Stimulated activated CD4-positive, alpha-beta T cell treated with anti-CD3 and anti-CD28 coated beads, Interleukin-15, amount 100 ng/mL, for 1 hour (primary cell): ENCODE measurements at places on chromosomes 2 and 18.

- DNase-seq = no peak
These were observed 51.0 kb upstream of the FAHD2A start for GRCh38 chr2:95351598-95351915.

DNA sequence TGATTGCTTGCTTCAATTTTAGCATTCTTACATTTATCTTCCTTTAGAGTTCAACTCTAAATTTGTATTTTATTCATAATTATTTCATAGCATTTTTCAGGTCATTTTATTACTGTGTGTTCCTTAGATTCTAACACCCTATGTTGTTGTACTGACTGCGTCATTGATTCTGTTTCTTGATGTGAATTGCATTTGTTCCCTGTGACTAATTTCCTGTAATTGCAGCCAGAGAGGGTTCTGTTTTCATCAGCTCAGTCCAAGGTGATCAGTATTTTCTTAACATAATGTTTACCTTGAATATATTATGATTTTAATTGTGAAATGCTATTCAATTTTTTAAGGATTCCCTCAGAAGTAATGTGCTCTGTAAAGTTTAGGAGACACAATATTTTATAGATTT lies 970.2 kb upstream of the PIK3C3 start:
- DNase-seq = no peak

DNA sequence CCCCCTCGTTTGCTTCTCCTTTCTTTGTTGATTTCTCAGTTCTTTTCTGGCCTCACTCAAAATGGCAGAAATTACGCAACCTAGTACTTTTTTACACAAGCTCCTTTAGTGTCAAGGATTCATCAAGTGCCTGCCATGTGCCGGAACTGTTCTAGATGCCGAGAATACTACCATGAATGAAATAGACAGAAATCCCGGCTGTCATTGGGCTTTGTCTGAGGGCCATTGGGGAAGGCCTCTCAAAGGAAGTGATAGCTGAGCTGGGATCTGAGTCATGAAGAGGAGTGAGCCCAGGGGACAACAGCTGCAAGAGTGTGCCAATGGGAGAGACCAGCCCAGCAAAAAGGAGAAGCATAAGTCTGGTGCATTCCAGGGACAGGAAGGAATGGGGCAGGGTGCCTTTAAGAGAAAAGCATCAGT lies 34.3 kb upstream of the PPP1CB start:
- no peak for DNase-seq

GRCh38 chr2:238239543-238239862 lies 335 bp downstream of the HES6 start:
- DNase-seq = no peak

DNA sequence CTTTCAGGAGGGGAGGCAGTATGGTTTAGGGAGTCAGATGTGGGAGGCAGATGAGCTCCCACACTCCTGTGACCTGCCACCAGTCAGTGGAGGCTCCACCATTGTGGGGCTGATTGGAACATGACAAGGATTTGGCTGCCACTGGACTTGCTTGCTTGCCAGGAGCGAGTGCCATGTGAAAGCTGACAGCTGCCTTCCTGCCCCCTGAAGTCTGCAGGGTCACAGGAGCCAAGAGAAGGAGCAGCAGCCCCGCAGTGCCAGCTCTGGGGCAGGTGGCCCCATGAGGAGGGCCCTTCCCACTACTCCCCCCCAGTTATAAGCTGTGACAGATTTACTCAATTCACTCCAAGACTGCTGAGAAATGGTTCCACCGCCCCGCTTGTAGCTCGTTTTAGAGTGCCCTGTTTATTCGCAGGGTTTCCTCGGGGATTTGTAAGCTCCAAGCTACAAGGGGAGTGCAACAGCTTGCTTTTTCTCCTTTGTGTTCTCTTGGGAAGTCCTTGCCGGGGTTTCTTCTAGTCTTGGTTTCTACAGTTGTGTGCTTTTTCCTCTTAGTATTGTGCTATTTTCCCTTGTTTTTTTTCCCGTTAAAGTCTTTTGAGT lies 414.3 kb downstream of the MEIS1 start:
- DNase-seq = no peak
